Stromal cell of bone marrow (primary cell): ENCODE measurements at places on chromosomes 2 and 18.

GRCh38 chr18:7383002-7383980 is 152.4 kb downstream of the LRRC30 start:
- DNase-seq: no peak

DNA sequence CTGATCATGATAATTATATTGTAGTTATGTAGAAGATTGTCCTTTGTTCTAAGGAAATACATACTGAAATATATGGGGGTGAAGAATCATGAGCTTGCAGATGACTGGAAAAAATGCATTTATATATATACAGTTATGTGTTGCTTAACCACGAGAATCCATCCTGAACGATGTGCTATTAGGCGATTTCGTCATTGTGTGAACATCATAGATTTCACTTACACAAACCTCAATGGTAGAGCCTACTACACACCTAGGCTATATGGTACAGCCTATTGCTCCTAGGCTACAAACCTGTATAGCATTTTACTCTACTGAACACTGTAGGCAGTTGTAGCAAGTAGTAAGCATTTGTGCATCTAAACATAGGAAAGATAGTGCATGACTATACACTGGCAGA is 2.6 kb upstream of the ACAA2 start:
- no peak for DNase-seq

GRCh38 chr2:113823716-113824595 is 65.9 kb upstream of the ACTR3 start:
- DNase-seq: no peak

DNA sequence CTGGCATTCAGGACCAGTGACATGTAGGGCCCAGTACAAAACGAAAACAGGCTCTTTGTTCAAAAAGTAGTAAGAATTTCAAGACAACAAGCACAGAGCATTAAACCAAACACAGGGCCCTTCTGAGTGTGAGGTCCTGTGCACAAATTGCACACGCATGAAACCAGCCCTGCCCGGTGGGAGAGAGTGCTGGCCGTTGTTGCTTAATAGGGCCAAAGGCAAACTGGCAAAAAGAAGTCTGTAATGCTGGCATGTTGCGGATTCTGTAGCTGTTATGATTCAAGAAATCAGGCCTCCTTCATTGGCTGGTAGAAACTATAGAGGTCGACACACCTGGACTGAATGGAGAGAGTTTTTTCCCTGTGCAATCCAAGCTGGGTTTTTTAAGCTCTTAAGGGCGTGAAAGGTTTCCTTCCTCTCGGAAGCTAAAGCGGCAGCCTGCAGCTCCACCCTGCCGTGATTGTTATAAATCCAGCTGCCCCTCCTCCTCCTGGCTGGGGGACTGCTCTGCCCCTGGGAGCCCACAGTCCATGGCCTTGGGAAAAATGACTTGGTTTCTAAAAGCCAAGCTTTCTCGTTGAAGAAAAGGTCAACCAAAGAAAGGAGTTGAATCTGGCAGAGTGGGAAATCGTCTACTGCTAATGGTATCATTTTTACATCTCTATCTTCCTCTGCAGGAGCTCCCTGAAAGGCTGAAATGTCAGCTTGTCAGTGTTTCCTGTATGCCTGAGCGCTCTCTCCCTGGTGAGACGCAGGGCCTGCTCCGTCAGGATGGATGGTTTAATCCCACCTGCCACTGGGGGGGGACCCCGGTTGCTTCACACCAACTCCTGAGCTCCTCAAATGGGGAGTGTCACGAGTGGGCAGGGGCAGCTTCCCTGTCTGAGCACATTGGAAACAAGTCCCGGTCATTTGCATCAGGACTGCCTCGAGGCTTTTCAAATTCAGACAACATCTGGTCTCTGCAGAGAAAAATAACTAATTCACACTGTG is 143.6 kb downstream of the ALPK2 start:
- no peak for DNase-seq

DNA sequence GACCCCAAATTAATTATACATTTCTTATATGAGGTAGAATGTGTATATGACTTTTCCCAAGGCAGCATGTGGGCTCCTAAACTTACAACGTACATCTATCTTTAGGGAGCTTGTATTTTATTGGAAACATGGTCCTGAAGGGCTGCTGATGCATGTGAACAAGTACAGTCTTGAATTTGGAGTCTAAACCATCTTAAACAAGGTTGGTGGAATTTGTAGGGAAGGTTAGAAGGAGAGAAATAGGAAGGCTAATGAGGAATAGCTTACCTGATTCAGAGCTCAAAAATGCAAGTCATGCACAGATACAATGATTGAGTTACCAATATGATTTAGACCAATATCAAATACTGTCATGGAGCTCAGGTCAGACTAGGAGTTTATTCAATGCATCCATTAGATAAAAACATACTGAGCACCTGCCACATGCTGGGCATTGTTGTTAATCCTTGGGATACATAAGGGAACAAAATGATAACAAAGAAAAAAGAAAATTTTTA is 458.6 kb upstream of the ETAA1 start:
- no peak for DNase-seq

DNA sequence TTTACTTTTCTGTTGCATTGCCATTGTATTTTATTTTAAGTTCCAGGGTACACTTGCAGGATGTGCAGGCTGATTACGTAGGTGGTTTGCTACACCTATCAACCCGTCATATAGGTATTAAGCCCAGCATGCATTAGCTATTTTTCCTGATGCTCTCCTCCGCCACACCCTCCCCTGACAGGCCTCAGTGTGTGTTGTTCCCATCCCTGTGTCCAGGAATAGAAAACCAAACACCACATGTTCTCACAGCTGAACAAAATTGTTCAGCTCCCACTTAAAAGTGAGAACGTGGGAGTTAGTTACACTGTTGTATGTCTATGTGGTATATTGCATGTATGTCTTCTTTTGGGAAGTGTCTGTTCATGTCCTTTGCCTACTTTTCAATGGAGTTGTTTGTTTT is 1631.7 kb downstream of the DPP10 start:
- DNase-seq: no peak

- no peak for DNase-seq
Observed at GRCh38 chr2:121903037-121903689, 147.7 kb downstream of the TSN start.

DNA sequence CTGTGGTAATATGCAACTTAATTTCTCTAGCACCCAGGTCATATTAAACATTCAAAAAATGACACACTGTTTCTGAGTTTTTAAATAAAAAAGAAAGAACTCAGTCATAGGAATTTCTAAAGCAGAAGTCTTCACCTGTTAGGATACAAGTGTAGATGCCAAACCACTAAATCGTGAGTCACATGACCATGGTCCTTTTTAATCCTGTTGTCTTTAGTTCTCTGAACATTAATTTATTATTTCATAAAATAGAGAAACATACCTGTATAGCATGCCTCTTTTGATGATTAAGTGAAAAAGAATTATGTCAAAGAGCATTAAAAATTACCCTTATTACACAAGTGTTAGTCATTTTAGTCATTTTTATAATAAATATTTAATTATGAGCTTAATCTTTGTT is 398.8 kb downstream of the CCDC85A start:
- DNase-seq: no peak

DNA sequence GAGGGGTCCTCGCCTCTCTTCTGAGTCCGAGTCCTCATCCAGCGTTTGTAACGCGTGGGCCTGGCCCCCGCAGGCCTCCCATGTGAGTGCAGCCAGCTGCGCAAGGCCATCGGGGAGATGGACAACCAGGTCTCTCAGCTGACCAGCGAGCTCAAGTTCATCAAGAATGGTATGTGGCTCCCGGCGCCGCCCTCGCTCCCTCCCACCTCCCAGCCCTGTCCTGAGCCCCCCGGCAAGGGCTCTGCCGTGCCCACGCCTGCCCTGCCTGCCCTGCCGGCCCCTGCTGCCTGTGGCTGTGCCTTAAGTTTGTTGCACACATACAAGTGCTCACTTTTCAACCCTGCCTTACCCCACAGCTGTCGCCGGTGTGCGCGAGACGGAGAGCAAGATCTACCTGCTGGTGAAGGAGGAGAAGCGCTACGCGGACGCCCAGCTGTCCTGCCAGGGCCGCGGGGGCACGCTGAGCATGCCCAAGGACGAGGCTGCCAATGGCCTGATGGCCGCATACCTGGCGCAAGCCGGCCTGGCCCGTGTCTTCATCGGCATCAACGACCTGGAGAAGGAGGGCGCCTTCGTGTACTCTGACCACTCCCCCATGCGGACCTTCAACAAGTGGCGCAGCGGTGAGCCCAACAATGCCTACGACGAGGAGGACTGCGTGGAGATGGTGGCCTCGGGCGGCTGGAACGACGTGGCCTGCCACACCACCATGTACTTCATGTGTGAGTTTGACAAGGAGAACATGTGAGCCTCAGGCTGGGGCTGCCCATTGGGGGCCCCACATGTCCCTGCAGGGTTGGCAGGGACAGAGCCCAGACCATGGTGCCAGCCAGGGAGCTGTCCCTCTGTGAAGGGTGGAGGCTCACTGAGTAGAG is 14.4 kb upstream of the ALLC start:
- no peak for DNase-seq

GRCh38 chr2:128187032-128187654 is 96.1 kb downstream of the UGGT1 start:
- DNase-seq: peak; percentile 53

DNA sequence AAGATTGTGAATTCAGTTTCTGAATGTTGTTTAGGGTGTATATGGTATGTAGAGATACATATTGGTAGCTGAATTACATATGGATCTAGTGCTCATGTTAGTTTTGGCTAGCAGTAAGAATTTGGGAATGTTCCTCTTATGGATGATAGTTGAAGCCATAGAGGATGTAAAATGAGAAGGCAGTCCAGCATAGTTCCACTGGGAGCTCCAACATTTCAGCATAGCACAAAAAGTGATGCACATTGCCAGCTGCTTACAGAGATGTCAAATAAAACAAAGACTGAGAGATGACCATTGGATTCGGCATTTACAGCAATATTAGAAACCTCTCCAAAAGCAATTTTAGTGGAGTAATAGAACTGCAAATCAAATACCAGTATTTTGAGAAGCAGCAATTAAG is 77.4 kb downstream of the EML4 start:
- no peak for DNase-seq

GRCh38 chr18:13136904-13137669 is 81.5 kb upstream of the LDLRAD4 start:
- DNase-seq: no peak

DNA sequence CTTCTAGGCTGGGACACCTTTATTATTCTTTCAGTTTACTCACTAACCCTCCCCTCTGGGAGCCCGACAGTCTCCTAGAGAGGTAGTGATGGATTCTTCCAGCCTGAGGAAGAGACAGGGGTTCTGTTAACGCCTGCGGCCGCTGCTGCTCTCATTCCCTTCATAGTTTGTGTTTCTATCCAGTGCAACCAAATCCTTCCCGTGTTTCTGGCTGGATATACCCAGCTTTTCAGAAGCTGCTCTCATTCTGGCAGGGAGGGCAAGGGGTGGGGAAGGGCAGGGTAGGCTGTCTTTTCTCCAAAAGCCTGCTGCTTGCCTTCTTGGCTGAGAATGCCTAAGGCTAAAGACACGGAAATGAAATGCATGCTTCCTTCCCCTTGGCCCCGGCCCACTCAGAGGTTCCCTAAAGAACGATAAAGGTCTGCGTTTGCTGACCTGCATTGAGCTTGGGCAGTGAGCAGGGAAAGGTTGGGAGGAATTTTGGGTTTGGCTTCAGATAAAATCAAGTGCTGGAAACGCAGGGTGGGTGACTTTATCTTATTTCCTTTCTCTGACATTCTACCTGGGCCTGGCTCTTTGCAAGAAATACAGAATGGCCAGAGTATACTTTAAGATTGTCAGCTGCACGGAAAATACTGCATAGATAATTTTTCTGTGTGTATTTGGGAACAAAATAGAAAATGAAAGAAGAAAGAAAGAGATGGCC is 390.9 kb downstream of the NBAS start:
- DNase-seq: no peak
